ENCODE measurements at places on chromosomes 3 and 15. TPM values are rescaled to one million over a fixed set of nuclear protein-coding genes. Genes with fewer than 3 reads are reported as not detected.

The P4HTM gene
- 97.3 TPM for polyA plus RNA-seq

The ST3GAL6 gene
- polyA plus RNA-seq, result 3.7 TPM

The FES gene
- not detected for polyA plus RNA-seq

The TICRR gene
- 0.36 TPM for polyA plus RNA-seq

The CELSR3 gene
- 65.5 TPM for polyA plus RNA-seq

The CCR9 gene
- not detected for polyA plus RNA-seq

The CCR4 gene
- polyA plus RNA-seq, result not detected

The WDR49 gene
- 1.1 TPM for polyA plus RNA-seq

The HRG gene
- not detected for polyA plus RNA-seq

The SPESP1 gene
- not detected for polyA plus RNA-seq

The PDZRN3 gene
- 1.1 TPM for polyA plus RNA-seq

The LARP6 gene
- 18.2 TPM for polyA plus RNA-seq

The IL17RD gene
- polyA plus RNA-seq, result 14.8 TPM

The STX19 gene
- not detected for polyA plus RNA-seq

The DPH3 gene
- 44.4 TPM for polyA plus RNA-seq

The LMOD3 gene
- polyA plus RNA-seq, result not detected

The CTXN2 gene
- 0.69 TPM for polyA plus RNA-seq

The CCNB2 gene
- 4.4 TPM for polyA plus RNA-seq

The TYRO3 gene
- polyA plus RNA-seq, result 11.6 TPM

The KIF7 gene
- 5.6 TPM for polyA plus RNA-seq

The TIMP4 gene
- not detected for polyA plus RNA-seq

The MEGF11 gene
- 0.18 TPM for polyA plus RNA-seq

The BRK1 gene
- 314 TPM for polyA plus RNA-seq

The ADAMTS7 gene
- 31.5 TPM for polyA plus RNA-seq

The LIPC gene
- polyA plus RNA-seq, result not detected

The SPINK8 gene
- not detected for polyA plus RNA-seq

The TLE3 gene
- polyA plus RNA-seq, result 27.6 TPM

The UROC1 gene
- not detected for polyA plus RNA-seq

The SMCO1 gene
- not detected for polyA plus RNA-seq

The ANKRD63 gene
- polyA plus RNA-seq, result not detected

The CCR3 gene
- not detected for polyA plus RNA-seq

The C3orf18 gene
- 24.5 TPM for polyA plus RNA-seq

The ASB14 gene
- polyA plus RNA-seq, result not detected

The UPK1B gene
- polyA plus RNA-seq, result not detected

The SEMA5B gene
- 3.8 TPM for polyA plus RNA-seq

The GHRL gene
- not detected for polyA plus RNA-seq

The SLC51B gene
- polyA plus RNA-seq, result not detected

The EPHB1 gene
- polyA plus RNA-seq, result 19.1 TPM

The KCNH8 gene
- 31.7 TPM for polyA plus RNA-seq

The C3orf49 gene
- not detected for polyA plus RNA-seq

Data from neural cell (in vitro differentiated cells).